ENCODE measurements at places on chromosomes 5 and 9.

- DNase-seq = no peak
Measured at GRCh38 chr5:139392324-139392677, 2.6 kb upstream of the MZB1 start.

DNA sequence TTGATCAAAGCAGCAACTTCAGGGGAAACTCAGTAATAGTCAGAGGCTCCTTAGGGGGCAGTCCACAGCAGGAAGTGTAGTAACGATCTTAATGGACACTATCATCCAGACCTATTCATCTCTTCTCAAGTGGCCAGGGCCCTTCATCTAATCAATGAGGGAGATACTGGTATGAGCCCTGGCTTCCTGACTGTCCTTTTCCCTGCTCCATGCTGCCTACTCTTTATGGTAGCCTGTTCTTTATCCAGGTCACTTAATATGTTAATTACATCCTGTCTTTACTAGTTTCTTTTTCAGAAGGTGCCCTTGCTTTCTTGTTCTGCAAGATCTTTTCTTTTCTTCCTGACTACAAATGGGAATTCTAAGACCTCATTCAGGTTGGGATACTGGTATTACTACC lies 197.1 kb downstream of the CAVIN4 start:
- DNase-seq = no peak

DNA sequence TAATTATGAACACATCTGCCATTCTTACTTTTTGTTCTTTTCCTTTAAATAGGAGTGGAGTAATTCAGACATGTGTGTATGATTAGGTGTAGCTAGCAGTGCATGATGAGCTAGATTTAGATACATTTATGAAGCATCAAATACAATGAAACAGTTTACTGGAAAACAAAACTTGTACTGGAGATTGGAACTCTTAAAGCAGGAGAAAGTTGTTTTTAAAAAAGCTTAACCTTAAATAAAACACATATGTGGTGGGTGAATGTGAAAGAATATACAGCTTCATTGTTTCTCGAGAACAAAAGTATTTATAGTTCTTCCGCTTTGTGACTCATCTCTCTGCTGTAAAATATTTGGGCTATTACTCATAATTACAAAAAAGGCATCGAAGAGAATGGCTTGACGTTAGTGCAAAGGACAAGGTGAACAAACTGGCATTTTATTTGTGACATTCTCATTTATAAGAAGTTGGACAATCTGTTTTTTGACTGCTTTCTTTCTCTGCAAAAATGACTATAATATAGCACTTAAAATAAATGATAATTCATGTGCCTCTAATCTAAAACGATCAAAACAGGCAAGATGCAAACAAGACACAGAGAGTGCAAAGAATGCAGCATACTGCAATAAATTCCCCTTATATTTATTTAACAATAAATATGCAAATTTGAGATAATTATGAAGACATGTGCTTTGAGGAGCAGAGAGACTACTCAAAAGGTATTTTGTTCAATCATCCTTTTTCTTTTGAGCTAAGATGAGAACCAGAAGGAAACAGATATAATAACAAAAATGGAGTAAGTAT lies 478.8 kb downstream of the CETN3 start:
- no peak for DNase-seq

DNA sequence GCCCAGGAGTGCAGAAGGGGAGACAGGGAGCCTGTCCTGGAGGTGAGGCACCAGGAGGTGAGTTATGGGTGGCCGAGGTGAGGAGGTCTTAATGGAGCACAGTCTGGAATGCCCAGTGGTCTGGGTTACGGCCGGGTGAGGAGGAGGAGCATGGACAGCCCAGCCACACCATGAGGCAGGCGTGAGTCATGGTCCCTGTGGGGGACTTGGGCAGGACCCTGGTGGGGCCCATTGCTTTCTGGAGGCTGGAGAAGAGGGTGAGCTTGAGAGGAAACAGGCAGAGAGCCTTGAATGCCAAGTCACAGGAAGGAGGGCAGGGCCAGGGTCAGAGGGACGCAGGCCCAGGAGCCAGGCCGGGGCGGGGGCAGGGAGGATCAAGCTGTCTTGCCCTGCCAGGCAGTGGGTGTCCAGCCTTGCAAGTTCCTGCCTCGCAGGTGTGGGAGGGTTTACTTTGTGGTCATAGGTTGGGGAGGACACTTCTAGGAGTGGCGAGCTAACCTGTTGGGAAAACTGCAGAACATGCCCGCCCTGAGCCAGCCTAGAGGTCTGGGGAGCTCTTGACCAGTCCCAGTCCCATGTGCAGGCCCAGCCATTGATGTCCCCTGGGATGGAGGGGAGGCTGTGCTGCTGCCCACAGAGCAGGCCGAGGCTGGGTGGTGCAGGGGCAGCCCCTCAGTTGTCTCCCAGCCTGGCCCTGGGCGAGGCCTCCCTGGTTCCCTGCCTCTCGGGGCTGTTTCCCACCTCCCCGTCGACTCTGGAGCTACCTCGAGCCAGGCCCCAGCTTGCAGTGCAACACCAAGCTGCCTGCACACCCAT lies 2.8 kb downstream of the CACNA1B start:
- no peak for DNase-seq

DNA sequence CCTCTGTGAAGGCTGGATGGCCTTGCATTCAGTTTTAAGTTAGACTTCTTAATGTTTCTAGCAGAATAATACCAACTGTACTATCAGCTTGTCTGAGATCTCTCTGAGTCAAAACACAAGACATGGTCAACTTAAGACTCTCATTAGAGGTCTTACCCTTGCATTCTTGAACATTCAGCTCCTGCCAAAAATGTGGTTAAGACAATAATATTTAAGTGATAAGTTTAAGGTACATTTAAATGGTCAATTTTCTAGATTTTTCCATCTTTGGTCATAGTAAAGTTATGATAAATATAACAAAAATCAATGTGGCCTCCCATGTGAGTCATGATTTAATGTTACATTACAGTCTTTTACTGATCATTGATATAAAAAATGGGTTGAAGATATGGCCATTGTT lies 75.0 kb downstream of the NR2F1 start:
- no peak for DNase-seq

GRCh38 chr5:67515762-67516161 lies 319.2 kb upstream of the CD180 start:
- DNase-seq = no peak

DNA sequence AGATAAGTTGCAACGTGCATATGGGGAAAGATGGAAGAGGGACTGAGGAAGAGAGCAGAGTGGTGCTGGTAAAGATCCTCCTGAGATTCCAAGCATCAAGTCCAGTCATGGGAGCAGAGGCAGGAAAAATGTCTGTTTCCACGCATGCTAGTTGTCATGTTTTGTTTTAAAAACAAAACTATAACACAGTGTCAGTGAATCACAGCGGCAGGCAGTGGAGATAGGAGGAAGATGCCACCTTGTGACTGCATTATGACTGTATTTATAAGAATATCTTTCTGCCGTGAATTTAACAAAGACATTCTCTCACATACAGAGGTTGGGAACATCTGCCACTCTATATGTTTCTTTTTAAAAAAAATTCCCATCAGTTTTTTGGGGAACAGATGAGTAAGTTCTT lies 3.7 kb upstream of the SVEP1 start:
- no peak for DNase-seq

GRCh38 chr5:33275391-33275790 lies 165.4 kb upstream of the TARS1 start:
- no peak for DNase-seq

GRCh38 chr5:36613771-36614656 lies 7.6 kb downstream of the SLC1A3 start:
- DNase-seq = no peak

DNA sequence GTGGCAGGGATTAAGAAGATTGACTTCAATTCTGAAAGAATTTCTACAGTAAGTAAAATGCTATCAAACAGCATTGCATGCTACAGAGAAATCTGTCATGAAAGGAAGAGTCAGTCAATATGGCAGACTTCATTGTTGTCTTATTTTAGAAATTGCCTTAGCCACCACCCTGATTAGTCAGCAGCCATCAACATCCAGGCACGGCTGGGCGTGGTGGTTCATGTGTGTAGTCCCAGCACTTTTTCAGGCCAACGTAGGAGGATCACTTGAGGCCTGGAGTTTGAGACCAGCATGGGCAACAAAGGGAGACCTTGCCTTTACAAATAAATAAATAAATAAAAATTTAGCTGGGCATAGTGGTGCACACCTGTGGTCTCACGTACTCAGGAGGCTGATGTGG lies 46.6 kb downstream of the RMI1 start:
- DNase-seq = no peak

- no peak for DNase-seq
Measured at GRCh38 chr5:123279136-123279535, 144.1 kb downstream of the CEP120 start.

GRCh38 chr9:14520341-14520740 lies 172.9 kb downstream of the ZDHHC21 start:
- DNase-seq = no peak

DNA sequence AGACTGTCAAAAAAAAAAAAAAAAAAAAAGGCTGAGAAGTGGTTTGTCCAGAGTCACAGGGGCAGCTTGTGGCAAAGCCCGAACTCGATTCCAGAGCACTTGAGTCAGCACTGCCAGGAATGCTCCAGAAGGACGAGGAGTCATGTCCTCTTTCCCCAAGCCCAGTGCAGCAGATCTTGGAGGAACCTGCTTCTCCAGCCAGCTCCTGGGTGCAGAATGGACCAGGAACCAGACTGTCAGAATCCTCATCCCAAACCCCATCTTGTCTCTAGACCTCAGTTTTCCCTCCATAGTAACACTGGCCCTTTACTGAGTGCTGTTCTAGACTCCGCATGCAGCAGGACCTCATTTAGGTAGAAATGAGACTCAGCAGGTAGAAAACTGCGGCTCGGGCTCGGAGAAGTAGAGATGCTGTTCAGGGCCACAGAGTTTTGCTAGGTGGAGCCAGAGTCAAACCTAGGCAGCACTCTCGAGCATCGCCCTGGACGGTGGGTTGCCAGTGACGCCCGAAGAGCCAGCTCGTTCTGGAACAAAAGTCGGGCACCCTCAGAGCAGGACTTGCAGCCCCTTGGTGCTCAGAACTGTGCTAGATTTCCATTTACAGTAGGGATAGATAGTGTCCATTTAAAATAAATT lies 15.4 kb downstream of the CD74 start:
- DNase-seq = no peak

- no peak for DNase-seq
Measured at GRCh38 chr5:168128557-168128956, 162.9 kb upstream of the WWC1 start.

DNA sequence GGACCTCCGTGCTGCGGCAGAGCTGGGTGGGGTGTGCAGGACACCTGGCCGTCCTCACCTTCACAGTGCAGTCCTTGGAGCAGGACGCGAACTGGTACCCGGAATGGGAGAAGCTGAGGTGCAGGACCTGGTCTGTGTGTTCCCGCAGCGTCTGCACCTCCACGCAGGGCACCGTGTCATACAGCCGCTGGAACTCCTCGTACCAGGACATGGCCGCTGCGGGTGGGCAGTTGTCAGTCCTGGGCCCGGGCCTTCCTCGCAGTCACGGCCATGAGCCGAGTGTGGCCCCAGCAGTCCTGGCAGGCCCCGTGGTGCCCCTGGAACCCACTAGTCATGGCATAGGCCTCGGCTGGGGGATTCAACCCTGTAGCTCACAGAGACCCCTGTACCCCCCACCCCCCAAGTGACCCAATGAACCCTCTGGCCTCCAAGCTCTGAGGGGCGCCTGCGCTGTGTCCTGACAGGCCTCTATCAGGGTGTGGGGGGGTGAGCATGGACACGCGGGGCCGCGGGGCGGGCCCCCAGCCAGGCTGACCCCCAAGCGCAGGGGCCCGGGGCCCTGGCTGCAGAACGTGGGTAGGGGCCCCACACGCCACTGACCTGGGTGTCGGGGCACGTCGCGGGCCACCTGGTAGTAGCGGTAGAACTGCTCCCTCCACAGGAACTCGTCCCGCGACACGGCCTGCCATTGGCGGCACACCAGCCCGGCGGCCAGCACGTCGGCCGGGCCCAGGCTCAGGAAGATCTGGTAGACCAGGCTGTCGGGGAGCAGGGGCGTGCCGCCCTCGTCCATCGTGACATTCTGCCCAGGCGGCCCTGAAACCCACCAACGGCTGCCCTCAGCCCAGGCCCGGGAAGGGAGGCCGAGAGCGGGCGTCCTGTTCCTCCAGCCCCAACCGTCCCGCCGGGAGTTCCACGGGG lies 987 bp downstream of the FBXW5 start:
- DNase-seq = no peak

GRCh38 chr5:130052752-130053151 lies 148.5 kb downstream of the CHSY3 start:
- no peak for DNase-seq

GRCh38 chr9:30796764-30797163 lies 1587.7 kb upstream of the ACO1 start:
- DNase-seq = no peak

- DNase-seq = no peak
Measured at GRCh38 chr5:78534905-78535200, 113.7 kb downstream of the LHFPL2 start.

GRCh38 chr9:112570671-112571167 lies 84.1 kb downstream of the KIAA1958 start:
- no peak for DNase-seq

- DNase-seq = no peak
Measured at GRCh38 chr9:129584136-129584535, 36.8 kb downstream of the C9orf50 start.

GRCh38 chr9:98774746-98775145 lies 21.6 kb downstream of the ANKS6 start:
- no peak for DNase-seq

All from cerebellar nuclear complex (tissue), 1 donor.